Ascending aorta (tissue), 2 donors: ENCODE measurements at places on chromosomes 4 and X.

GRCh38 chr4:169397762-169398161 is 127.0 kb upstream of the SH3RF1 start:
- no peak for DNase-seq

DNA sequence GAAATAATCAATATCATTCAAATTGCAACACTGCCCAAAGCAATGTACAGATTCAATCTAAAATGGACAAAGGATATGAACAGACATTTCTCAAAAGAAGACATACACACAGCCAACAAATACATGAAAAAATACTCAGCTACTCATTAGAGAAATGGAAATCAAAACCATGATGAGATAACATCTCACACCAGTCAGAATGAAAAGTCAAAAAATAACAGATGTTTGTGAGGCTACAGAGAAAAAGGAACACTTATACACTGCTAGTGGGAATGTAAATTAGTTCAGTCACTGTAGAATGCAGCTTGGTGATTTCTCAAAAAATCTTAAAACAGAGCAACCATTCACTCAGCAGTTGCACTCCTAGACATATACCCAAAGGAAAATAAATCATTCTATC is 205.2 kb downstream of the DKK2 start:
- DNase-seq = no peak

DNA sequence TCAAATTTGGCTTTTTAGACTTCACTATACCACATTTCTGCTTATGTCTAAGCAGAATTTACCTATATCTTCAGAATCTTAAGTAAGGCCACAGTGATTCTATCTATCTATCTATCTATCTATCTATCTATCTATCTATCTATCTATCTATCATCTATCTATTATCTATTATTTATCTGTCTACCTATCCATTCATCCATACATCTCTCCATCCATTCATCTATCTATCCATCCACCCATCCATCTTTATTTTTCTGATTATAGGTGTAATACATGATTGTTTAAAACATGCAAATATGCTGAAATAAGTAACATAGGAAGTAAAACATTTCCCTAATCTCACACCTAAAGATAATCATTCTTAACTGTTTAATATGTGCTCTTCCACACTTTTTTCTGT is 18.8 kb downstream of the ADGRG4 start:
- DNase-seq = no peak

DNA sequence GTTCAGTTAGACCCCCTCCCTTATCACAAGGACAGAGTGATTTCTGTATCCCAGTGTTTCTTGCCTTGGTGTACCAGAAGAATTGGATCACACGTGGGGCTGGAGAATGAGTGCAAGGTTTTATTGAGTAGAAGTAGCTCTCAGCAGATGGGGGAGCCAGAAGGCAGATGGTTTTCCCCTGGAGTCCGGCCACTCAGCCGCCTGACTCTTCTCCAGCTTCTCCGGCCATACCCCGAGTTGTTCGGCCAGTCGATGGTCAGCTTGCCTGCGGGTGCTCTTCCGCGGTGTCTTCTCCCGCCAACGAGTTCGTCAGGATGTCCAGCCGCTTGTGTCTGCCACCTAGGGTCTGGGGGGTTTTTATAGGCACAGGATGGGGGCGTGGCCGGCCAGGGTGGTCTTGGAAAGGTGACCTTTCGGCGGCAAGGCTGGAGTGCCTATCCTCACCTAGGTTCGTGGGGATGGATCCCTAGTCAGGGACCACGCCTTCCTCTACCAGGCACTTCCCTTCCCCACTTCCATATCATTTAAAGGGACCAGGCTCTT is 14.5 kb downstream of the GAB1 start:
- no peak for DNase-seq

GRCh38 chr4:8914461-8915171 is 43.0 kb upstream of the HMX1 start:
- DNase-seq = no peak

DNA sequence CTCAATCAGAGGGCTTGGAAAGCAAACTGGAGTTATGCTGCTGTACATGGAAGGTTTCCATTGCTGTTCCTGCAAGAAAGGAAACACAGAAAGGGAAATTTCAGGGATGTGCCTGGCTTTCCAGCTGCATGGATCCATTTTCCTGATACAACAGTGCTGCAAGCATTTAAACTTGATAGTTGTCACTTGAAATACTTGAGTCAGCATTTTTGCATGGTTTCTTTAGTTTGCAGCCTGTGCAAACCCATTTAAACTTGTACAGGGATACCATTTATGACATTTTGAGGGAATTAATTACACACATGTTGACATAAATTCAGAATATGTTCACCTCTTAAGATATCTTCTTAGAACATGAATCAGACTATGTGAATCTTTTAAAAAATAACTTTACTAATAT is 131.1 kb upstream of the RASGEF1B start:
- DNase-seq = no peak

- DNase-seq = no peak
Observed at GRCh38 chr4:7124689-7125442, 57.0 kb upstream of the GRPEL1 start.

GRCh38 chrX:26597981-26598380 is 382.0 kb downstream of the MAGEB5 start:
- DNase-seq = no peak

- DNase-seq = no peak
Observed at GRCh38 chr4:37802068-37802666, 24.3 kb upstream of the PGM2 start.

- no peak for DNase-seq
Observed at GRCh38 chrX:302975-303374, 15.6 kb downstream of the GTPBP6 start.

GRCh38 chr4:53929955-53930798 is 134.2 kb downstream of the CHIC2 start:
- DNase-seq = peak; percentile 23

DNA sequence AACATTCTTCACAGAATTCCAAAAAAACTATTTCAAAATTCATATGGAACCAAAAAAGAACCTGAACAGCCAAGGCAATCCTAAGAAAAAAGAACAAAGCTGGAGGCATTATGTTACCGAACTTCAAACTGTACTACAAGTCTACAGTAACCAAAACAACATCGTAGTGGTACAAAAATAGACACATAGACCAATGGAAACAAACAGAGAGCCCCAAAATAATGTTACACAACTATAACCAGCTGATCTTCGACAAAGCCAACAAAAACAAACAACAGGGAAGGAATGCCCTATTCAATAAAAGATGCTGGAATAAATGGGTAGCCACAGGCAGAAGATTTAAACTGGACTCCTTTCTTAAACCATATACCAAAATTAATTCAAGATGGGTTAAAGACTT is 1189.6 kb downstream of the PCDH18 start:
- DNase-seq = no peak

DNA sequence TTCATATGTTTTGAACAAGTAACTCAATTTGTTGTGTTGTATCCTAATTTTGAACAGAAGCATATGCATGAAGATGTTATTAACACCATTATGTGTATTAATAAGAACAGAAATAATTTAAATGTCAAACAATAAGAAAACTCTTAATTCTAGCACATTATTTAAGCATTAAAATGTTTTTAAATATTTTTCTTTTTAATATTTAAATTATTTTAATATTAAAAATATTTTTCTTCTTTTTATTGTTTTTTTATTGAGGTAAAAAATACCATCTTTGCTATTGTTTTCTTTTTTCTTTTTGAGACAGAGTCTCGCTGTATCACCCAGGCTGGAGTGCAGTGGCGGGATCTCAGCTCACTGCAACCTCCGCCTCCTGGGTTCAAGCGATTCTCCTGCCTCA is 441.0 kb upstream of the GALNT7 start:
- DNase-seq = no peak

GRCh38 chr4:133711817-133712216 is 489.8 kb downstream of the PABPC4L start:
- no peak for DNase-seq

DNA sequence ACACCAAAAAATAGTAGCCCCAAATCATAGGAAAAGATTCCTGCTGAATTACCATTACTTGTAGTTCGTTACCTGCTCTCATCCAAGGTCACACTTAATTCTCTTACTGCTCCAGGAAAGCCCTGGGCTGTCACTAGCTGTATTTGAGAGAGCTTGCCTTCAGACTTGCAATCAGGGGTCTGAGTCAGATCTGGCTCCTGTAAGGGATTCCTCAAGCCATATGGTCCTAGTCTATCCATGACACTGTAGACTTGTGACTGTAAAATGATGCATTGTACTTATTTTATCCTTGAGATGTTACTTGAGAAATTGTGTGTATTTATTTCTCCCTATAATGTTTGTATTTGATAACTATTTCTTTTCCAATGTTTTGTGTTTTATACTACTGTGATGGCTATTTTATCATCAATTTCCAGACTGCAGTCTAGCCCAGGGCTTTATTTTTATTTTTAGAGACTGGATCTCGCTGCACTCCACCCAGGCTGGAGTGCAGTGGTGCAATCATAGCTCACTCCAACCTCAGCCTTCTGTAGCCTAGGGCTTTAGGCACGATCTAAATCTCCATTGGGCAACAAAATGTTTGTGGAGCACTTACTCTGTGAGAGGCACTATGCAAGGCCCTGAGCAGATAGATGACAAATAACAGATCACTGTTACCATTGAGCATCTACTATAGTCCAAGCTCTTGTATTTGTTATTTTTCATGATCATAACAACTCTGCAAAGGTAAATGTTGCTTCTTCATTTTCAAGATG is 24.2 kb downstream of the ERVMER34-1 start:
- DNase-seq = no peak

DNA sequence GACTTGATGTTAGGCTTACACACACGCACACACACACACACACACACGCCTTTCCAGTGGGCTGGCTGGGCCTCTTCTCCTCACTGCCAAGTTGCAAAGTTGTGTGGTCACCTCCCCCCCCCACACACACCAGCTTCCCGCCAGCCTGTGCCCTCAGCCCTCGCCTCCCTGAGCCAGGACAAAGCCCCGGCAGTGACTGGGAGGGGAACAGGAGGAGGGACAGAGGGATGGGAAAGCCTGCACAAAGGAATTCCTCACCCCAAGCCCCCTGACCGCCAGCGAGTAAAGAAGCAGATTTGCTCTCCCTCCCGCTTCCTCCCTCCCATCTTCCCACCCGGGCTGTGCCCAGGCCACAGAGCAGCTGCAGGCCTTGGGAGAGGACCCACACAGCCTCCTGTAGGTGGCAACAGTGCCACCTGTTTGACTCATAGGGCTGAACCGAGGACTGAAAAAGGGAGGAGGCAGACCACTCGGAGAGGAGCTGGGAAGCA is at the start of gene GDPD2:
GDPD2 (plus strand) TSS at position 464 of the 491 bp plus-strand sequence. CDS start 1,671 bp downstream, outside the sequence.
- no peak for DNase-seq

GRCh38 chrX:99001286-99001685 is 1408.8 kb downstream of the PCDH19 start:
- DNase-seq = no peak

DNA sequence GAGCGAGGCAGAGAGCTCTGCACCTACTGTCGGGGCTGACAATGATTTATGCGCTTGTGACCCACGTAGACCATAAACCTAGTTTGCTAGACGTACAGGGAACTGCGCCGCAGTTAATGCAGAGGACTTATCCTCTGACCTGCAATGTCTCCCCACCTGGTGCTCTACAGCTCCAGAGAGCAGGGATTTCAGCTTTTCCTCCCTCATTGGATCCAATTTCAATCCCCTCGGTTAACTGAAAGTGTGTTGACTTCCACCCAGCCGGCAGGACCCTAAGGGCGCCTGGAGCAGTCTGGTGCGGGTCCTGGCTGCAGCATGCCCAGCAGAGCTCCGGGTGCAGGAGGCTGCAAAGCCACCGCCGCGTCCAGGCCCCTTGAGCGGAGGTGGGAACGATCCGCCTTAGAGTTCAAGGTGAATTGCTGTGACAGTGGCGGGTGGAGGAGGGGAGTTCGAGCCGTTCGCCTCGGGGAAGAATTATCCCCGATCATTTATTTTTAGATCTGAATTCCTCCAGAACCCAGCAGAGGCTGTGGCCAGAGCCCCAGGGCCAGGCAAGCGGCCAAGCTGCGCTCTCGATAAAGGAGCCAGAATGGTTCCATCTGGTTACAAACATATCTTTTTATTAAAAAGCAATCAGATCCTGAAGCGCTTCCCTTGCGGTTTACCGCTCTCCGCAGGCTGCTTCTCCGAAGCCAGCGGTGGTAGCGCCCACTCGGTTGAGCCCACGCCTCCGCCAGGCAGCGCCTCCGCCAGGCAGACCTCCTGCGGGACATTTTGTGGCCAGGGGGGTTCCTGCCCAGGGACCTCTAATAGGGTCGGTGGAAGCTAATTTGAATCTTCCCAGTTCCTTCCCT is 66.0 kb downstream of the FBXO8 start:
- no peak for DNase-seq

DNA sequence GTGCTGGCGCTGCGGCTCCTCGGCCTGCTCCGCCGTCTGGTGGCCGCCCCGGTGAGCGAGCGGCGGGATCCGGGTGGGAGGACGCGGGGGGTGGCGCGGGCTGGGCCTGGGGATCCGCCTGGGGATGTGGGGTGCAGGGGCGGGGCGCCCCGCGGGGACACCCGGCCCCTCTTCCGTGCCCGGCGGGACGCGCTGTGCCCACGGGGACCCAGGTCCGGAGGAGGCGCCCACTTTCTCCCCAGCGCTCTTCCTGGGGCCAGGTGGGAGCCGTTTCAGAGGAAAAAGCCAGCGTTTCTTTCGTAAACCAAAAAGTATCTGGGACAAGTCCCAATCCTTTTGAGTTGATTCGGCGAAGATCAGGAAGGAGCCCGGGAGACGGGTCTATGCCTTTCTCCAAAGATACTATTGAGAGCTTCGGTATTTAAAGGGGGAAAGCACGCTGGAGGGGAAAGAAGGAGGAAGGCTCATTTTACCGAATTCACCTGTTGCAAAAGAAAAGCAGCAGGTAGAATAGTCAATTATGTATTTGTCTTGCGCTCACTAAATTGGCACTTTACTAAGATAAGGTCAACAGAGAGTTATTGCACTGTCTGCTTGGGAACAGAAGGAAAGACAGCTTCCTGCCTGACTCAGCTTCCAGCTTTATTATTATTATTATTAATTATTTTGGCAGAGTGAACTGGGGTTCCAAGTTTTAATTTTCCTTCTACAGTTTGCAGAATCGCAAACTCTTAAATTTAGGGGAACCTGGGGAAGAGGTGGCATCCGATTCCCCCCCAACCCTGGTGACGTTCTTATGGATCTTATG is 81.5 kb upstream of the CD99 start:
- no peak for DNase-seq

DNA sequence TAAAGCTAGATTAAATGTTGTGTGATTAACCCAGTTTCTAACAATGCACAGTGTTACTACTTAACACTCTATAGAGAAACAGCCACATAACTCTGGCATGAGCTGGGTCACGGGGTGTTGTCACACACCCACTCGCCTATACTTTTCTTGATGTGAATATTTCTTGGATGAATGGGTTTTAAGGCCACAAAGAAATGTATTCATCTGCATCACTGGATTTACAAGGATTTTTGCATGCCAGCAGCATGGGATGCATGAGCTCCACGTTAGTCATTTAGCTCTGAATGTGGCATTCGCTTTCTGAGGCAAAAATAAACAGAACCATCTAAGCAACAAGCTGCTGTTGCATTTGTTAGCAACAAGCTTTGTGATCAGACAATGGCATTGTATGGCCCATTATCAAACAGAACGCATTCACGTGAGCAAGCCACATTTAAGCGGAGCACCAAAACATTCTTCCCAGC is 89.7 kb downstream of the LRP2BP start:
- no peak for DNase-seq
